HFFc6 (cell line): ENCODE measurements at places on chromosomes 16 and 17. TPM values are rescaled to one million over a fixed set of nuclear protein-coding genes. Genes with fewer than 3 reads are reported as not detected.

The CENPN gene
- 27.6 to 52.3 TPM (median 43.7 TPM) in 3 replicates for total RNA-seq

The C17orf107 gene
- 0.86 and 1.5 TPM in 2 replicates for total RNA-seq

The DNAAF8 gene
- total RNA-seq = 1.4 to 3.1 TPM (median 2.6 TPM) in 3 replicates

The TMEM100 gene
- not detected in 2 replicates for total RNA-seq

The CSH2 gene
- not detected in 2 replicates for total RNA-seq

The KIFC3 gene
- total RNA-seq = 51.8 to 82.1 TPM (median 63.5 TPM) in 3 replicates

The ESRP2 gene
- 0.05 to 0.17 TPM in 2 of 3 replicates, not detected in the other for total RNA-seq

The CLEC18A gene
- not detected in 3 replicates for total RNA-seq

The ABCC3 gene
- total RNA-seq = 19.3 to 20.7 TPM (median 20.3 TPM) in 3 replicates

The MT1M gene
- 0.28 to 0.39 TPM in 2 of 3 replicates, not detected in the other for total RNA-seq

The SLC16A5 gene
- 17.2 and 18.8 TPM in 2 replicates for total RNA-seq

The TNP2 gene
- total RNA-seq = not detected in 2 replicates

The MAPK7 gene
- total RNA-seq = 18.5 to 28.9 TPM (median 24.4 TPM) in 3 replicates

The KLHL10 gene
- 0.18 TPM in 1 of 3 replicates, not detected in the others for total RNA-seq

The DNAI2 gene
- total RNA-seq = not detected in 3 replicates

The ACSM2A gene
- not detected in 3 replicates for total RNA-seq

The KRT28 gene
- not detected in 2 replicates for total RNA-seq

The NME2 gene
- total RNA-seq = 709 to 913 TPM (median 781 TPM) in 3 replicates

The MLLT6 gene
- 27.3 to 31.0 TPM (median 30.9 TPM) in 3 replicates for total RNA-seq

The STAC2 gene
- total RNA-seq = not detected in 3 replicates

The SPDYE4 gene
- total RNA-seq = not detected in 2 replicates

The ZG16B gene
- total RNA-seq = 0.41 TPM in 1 of 3 replicates, not detected in the others

The EFTUD2 gene
- total RNA-seq = 112 to 125 TPM (median 123 TPM) in 3 replicates

The KRTAP4-3 gene
- not detected in 3 replicates for total RNA-seq

The GFAP gene
- 0.10 TPM in 1 of 2 replicates, not detected in the other for total RNA-seq

The CDH13 gene
- total RNA-seq = 4.2 to 14.7 TPM (median 12.3 TPM) in 3 replicates
